ENCODE measurements at places on chromosomes 6 and 20.
A peak's percentile ranks its signal among the peaks of the same experiment; 100 is the strongest.

DNA sequence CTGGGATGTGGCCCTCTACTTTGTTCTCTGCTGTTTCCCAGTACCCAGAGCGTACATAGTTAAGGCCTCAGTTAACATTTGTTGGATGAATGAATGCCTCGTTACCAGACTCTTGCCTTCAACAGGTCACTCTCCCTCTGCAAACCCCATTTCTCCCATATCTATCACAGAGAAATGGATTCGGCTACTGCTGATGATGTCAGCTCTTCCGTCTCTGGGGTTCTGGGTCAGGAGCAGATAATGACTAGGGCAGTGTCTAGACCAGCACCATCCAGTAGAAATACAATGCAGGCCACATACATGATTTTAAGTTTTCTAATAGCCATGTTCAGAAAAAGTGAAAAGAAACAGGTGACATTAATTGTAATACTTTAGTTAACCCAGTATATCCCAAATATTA, 47.9 kb downstream of the TOX2 start:
- DNase-seq: no peak

GRCh38 chr6:39430446-39430845, 107.9 kb upstream of the KCNK16 start:
- no peak for DNase-seq

- DNase-seq: peak; percentile 20
Observed at GRCh38 chr6:37170273-37171200, 585 bp downstream of the PIM1 start.

GRCh38 chr20:25252686-25253421, 5.0 kb downstream of the PYGB start:
- DNase-seq: no peak

- no peak for DNase-seq
Observed at GRCh38 chr20:45924391-45925261, 9.9 kb upstream of the PCIF1 start.

- DNase-seq: no peak
Observed at GRCh38 chr6:106973836-106974335, 643 bp downstream of the CD24 start.

GRCh38 chr6:157602521-157603295, 220.3 kb upstream of the SNX9 start:
- DNase-seq: no peak

GRCh38 chr20:6421321-6422248, 298.8 kb upstream of the FERMT1 start:
- no peak for DNase-seq

- no peak for DNase-seq
Observed at GRCh38 chr6:111609028-111609820, 3.5 kb upstream of the TRAF3IP2 start.

- DNase-seq: no peak
Observed at GRCh38 chr6:137756788-137757187, 110.3 kb upstream of the TNFAIP3 start.

DNA sequence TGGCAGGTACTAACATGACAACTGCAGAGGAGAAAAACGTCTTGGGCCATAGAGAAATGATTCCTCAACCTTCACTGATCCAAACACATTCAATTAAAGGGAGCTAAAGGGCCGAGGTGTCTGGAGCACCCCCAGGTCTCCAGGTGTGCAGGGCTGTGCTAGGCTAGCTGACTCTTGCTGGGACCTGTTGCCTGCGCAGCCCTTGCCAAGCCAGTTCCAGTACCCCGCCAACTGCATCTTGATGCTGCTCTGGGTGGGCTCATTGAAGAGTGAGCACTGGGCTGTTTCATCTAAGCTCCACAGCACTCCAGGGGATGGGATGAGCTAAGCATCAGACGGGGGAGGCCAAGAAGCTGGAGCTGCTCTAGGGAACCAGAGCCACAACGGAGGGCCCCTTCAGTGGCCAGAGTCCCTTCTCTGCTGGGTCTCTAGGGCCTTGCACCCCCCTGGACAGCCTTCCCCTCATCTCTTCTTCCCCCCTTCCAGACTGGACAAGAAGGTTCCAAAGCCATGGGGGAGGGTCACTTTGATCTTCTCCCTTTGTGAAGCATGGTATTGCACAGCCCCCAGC, 15.9 kb downstream of the LEMD2 start:
- DNase-seq: no peak

DNA sequence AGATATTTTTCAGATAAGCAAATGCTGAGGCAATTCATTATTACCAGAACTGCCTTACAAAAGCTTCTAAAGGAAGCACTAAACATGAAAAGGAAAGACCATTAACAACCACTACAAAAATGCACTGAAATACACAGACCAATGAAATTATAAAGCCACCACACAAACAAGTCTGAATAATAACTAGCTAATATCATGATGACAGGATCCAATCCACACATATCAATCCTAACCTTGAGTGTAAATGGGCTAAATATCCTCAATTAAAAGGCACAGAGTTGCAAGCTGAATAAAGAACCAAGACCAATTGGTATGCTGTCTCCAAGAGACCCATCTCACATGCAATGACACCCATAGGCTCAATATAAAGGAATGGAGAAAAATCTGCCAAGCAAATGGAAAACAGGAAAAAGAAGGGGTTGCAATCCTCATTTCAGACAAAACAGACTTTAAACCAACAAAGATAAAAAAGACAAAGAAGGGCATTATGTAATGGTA, 58.0 kb upstream of the PHIP start:
- no peak for DNase-seq

DNA sequence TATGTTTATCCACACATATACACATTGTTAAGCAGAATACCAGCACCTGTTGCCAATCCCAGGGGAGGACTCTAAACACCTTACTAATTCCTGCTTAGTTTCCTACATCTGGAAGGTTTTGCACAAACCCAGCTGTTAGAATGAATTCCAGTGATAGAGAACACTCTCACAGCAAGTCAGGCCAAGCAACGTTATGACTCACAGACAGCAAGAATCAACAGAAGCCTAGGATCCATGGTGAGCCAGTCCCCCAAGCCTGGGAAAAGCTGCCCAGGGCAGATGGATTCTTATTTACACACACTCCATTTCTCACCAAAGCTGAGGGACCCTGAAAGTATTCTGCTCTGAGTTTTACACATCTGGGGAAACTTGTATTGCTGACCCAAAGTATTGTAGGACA, 291.7 kb downstream of the SLC35F1 start:
- DNase-seq: no peak

DNA sequence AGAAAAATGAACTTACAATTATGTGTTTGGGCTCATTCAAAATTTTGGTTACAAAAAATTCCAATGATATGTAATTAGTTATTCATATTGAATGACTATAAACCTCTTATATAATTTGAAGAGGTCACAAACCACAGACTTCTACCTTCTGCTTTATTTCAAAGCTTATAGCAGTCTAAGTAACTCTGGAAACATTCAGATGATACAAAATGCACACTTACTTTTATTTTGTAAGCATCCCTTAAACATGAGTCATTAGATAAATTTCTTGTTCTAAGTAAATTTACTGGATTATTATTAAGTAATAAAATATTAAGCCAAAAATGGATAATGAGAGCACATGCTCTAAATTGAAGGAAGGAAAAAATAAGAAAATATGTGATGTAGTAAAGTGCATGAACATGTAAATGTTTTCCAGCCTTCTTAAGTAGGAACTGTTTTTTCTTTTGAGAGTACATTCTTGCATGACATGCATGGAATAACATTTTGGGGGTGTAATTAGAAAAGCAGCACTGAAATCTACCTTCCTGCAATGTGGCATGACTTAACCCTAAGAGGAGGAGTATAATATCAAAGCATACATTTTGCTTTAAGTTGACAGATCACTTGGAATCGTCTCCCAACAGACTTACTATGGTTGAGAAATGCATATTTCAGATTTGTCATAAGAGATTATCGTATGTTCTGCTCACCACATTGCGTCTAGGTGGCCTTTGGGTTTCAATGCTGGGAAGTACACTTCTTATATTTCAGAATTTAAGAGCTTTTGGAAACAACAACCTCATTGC, 372.7 kb upstream of the HSF2 start:
- no peak for DNase-seq

- no peak for DNase-seq
Observed at GRCh38 chr6:133268621-133269020, 27.5 kb downstream of the EYA4 start.

- DNase-seq: peak; percentile 7
Observed at GRCh38 chr6:146028252-146028795, 538 bp upstream of the GRM1 start.

DNA sequence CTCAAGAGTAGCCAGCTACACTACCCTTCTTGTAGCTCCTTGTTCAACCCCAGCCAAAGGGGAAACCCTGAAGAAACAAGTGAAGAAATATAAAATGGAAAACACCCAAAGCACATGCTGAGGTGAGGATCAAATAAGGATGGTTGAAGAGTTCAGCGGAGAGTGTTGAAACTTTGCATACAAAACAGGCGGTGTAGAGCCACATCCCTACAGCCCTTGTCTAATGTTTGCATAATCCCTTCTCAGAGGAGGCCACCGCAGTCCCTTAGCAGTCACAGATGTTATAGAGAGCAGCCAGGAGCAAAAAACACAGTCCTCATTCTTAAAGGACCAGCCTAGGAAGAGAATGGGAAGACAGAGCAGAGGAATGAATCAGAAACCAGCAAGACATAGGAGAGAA, 350.7 kb upstream of the SASH1 start:
- no peak for DNase-seq

- DNase-seq: no peak
Observed at GRCh38 chr6:34589140-34589539, 33.0 kb upstream of the SPDEF start.

GRCh38 chr20:63508072-63508768, 9.3 kb upstream of the EEF1A2 start:
- DNase-seq: no peak

- DNase-seq: no peak
Observed at GRCh38 chr20:61588411-61589385, 336.6 kb downstream of the CDH4 start.

DNA sequence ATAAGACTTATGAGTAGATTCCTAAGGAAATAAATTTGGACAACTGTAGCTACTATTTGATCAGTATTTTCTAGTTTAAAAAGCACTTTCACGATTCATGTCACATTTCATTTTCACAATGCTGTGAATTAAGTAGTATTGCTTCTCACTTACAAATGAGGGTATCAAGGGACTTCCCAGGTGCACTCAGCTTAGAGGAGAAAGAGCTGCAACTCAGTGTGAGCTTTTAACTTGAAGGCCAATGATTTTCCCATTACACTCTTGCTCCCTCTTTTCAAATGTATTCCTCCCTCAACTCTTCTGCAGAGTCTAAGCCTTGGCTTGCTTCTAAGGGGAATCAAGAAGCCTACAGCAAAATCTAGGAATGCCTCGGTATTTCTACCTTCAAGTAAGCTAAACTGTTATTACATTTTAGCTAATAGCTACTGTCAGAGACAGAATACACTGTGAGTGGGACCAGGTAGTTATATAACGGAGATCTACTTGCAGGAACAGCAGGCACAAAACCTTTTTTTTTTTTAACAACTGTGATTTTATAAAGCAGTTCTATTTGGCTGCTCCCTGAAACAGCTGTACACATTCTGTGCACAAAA, 339.0 kb downstream of the SYNE1 start:
- DNase-seq: no peak

DNA sequence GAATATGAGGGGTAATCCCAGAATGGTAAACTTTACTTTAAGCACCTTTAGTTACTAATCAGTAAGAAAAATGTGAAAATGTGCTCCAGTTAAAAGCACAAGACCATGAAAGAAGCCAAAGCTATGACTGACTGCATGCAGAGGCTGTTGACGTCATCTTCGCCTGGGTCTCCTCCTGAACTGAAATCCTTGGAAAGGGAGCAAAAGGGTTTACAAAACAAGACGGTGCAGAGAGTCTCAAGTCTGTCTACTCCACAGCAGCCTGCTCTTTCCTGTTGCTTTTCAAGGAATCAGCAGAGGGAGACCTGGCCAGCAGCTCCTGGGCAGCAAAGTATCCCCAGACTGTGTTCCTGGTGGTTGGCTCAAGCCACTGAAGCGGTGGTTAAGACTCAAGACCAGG, 10.2 kb downstream of the FKBP1A start:
- no peak for DNase-seq

- no peak for DNase-seq
Observed at GRCh38 chr6:61868507-61869080, 417.4 kb downstream of the KHDRBS2 start.

DNA sequence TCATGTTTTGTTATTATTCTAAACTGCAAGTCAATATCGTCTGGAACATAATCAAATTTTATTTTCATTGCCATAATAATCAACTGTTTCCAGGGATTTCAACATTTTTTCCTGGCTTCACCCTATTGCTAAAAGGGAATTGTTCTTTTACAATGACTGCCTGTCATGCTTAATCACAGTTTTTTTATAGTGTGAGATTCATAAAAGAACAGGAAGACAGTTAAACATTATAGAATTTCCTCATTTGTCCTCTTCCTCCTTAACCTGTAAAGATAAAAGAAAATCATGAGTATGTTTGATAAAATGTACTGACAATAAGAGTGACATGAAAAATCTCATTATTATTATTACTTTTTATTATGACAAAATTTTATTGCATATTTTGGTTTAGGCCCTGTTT, 73.3 kb upstream of the CENPW start:
- DNase-seq: no peak
